ENCODE measurements at places on chromosomes 11 and 22.

GRCh38 chr11:46553814-46554212 is 40.0 kb downstream of the AMBRA1 start:
- no peak for DNase-seq

GRCh38 chr11:96116376-96116775 is 192.5 kb upstream of the MTMR2 start:
- DNase-seq = no peak

DNA sequence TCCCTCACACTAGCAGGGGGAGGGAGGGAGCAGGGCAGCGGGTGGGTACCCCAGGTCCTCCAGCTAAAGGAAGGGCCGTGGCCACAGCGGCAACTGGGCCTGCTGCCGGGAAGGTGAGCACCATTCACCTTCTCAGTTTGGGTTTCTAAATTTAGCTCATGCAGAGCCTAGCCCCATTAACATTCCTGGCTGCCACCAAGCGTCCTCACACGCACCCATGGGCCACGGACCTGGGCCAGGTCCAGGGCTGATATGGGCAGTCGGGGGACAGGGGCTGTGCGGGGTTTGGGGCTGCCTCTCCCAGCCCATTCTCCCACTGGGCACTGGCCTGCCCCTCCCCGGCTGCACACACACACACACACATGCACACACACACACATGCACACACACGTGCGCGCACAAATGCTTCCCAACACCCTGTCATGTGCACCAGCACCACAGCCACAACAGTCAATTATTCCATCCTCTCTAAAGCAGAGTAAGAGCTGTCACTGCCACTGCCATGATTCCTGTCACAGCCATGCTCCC is 28.7 kb downstream of the SYT7 start:
- DNase-seq = no peak

- peak; percentile 56 for DNase-seq
Observed at GRCh38 chr11:79092791-79093353, 348.0 kb downstream of the TENM4 start.

GRCh38 chr22:17890892-17891291 is 116.6 kb upstream of the BID start:
- DNase-seq = no peak

GRCh38 chr11:75028724-75029123 is 40.0 kb downstream of the NEU3 start:
- no peak for DNase-seq

DNA sequence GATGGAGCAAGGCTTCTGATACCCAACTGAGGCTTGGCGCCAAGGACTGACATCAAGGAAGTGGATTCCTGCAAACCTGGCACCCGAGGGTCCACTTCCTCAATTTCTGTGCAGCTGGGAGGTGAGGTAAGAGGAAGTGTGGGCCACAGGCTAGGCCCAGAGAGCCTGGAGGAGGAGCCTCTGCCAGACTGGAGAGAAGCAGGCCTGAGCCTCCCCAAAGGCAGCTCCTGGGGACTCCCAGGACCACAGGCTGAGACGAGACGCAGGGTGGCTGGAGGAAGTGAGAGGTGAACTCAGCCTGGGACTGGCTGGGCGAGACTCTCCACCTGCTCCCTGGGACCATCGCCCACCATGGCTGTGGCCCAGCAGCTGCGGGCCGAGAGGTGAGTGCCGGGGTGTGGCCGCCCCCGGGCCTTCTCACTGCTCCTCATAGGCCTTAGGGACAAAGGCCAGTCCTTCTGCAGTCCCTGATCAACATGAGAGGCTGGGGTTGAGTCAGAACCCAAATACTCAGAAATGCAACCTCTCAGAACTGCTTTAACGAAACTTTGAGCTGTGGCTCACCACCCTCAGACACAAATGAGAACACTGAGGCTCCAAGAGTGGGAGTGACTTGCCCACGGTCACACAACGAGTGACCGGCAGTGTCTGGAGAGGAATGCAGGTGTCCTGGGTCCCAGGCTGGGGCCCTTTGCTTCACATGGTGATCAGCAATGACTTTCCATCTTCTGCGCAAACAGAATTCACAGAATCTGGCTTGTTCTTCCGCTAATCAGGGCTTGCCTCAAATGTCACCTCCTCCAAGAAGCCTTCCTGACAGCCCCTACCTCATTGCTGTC is at the start of gene NCF4:
TSS of gene NCF4 (plus strand) at position 186 of the 839 bp plus-strand sequence. CDS start at position 352, 166 bp downstream.
- peak; percentile 21 for DNase-seq

- DNase-seq = no peak
Observed at GRCh38 chr22:33896575-33897447, 23.5 kb downstream of the LARGE1 start.

- DNase-seq = peak; percentile 77
Observed at GRCh38 chr22:20238536-20238900, 29.6 kb downstream of the RTN4R start.

- DNase-seq = no peak
Observed at GRCh38 chr11:65539744-65540289, 14.9 kb downstream of the SCYL1 start.

DNA sequence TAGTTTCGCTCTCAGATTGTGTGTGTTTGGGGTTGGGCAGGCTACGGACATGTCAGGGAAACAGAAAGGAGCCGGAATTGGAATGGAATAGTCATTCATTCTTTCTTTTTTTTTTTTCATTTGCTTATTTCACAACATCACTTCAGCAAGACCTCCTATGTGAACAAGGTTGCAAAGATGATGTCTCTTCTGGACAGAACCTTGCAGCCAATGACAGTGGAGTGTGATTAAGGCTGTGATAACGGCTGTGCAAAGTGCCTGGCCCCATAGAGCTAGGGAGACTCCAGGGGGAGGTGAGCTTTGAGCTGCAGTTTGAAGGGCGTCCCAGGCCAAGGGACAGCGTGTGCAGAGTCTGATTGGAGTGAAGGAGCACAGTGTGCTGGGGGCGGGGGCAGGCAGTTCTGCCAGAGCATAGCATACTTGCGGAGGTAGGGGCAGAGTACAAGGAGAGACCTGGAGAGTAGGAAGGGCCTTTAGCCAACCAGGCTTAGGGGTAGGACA is 3.4 kb downstream of the TIGD3 start:
- DNase-seq = no peak

DNA sequence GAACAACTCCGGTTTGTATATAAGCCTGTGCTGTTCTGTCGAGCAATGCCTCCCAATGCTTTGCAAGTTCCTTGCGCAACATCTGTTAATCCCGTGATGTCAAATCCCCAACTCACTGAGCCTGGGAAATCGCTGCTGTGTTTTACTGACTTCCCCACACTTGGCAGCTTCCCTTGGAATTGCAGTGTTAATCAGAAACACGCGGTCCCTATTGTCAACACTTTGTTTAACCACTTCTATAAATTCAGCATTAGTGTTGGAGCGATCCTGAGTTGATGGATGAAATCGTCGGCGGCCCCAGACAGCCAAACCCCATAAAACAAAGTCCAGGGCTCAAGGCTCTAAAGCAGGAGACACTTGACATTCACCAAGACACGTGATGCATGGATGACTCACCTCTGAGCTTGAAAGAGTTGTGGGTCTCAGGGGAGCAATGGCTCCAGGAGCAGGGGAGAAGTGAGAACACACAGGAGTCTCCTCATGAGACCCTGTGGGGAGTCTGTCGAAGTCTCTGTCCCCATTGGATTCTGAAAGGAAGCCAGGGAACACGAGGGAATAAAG is 555.3 kb downstream of the MIAT start:
- DNase-seq = peak; percentile 96

DNA sequence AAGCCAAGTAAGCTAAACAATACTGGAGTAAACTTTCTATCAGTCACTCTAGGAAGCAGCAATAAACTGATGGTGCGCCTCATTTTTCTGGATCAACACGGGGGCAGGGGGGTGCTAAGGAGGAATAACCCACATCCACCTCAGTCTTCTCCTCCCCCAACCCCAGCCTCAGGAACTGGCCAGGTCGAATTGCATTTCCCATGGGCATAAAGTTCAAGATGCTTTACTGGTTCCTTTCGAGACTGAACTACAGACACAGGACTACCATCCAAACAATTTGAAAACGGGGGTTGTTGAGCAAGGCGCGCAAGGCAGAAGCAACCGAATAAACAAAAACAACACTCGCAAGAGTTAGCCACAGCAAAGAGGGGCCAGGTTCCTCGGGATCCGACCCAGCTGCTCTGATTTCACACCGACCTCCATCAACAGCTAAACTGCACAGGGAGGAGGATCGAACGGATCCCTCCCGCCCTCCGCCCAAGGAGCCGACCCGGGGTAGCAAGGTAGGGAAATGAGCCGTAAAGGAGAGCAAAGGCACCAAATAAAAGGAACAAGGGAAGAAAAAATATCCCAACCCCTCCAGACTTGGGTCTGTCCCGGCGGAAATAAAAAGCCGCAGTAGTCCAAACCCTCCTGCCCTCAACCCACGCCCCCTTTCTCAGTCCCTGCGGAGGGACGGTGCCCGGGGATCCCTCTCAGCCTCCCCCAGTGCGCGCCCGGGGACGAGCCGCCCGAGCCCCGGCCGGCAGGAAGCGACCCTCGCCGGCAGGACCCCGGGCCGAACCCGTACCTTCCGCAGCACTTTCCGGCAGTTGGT is 801 bp downstream of the SESN3 start:
- DNase-seq = peak; percentile 77

DNA sequence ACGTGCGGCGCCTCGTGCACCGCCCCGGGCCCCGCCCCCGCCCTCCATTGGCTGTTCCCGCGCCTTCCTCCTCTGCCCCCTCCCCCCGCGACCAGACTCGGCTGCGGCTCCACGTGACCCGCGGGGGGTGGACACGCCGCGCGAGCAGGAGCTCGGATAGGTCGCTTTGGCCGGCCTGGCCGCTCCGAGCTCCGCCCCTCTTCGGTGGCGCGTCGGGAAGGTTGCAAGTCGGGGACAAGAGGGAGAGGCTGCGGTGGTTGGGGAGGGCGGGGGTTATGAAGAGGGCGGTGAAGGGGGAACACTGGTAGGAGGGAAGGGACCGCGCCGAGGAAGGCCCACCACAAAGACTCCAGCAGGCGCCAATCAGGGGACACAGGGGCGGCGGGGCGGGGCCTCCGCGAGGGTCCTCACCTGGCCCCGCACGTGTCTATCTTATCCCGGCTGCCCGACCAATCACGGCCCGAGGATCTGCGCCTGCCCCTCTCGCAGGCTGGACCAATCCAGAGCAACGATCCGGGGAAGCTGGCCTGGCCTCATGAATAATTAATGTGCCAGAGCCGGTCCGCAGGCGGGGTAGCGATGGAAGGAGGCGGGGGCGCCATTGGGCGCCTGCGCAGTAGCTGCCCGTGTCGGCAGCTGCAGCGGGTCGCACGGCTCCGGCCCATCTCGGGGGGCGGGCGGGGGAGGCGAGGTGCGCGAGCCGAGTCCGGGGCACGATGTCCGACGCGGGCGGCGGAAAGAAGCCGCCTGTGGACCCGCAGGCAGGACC is at the start of gene TEF:
TSS of gene TEF (plus strand) at position 614 of the 769 bp plus-strand sequence. CDS start at position 717, 103 bp downstream.
- peak; percentile 99 for DNase-seq

GRCh38 chr11:9752091-9752490 is 88.2 kb downstream of the SWAP70 start:
- no peak for DNase-seq

- DNase-seq = no peak
Observed at GRCh38 chr11:40338739-40339138, 1120.7 kb downstream of the LRRC4C start.

DNA sequence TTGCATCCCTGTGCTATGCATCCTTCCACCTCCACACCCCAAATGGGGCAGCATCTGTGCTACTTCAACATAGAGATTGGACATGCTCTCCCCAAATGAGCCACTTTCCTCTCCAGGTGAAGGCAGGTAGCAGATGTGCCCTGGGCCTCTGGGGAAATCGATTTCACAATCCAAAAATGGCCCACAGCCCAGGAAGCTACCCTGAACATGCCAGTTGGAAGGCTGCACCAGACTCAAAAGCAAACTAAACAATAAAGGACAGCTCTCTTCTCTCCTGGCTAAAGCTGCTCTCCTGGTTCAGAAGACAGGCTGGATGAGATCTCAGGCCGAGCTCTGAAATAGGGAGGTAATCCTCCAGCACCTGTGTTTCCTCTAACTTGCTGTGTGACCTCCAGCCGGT is 19.7 kb downstream of the ISX start:
- no peak for DNase-seq

- peak; percentile 88 for DNase-seq
Observed at GRCh38 chr11:105489446-105489845, 120.4 kb upstream of the GRIA4 start.

DNA sequence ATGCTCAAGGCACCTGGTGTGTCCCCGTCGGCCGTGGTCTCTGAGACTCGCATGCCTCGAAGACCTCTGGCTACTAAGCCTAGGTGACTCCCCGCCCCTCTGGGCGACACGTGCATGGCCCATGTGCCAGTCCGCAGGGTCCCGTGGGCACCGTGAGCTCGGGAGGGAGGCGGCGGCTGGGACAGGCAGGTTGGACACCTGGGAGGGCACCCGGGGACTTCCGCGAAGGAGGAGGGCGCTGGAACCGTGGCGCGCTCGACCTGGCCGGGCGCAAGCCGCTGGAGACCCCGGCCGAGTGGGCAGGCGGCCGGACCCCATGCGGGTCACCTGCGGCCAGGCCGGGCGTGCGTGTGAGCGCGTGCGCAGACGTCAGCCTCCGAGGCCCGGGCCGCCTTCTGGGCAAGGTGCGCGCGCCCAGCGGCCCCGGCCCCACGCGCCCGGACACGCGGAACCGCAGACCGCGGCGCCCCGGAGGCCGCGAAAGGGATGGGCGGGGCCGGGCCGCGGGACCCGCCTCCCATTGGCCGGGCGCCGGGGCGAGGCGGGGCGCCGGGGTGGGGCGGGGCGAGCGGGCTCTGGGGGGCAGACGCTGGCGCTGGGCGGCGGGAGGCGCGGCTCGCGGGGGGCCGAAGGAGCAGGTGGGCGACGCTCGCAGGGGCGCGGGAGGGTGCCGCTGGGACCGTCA is 579 bp upstream of the RASD2 start:
- DNase-seq = peak; percentile 68

- DNase-seq = peak; percentile 92
Observed at GRCh38 chr22:42743501-42743991, 22.9 kb upstream of the A4GALT start.

- DNase-seq = no peak
Observed at GRCh38 chr11:45737056-45737455, 67.9 kb upstream of the SLC35C1 start.

- no peak for DNase-seq
Observed at GRCh38 chr11:110761991-110762390, 49.8 kb upstream of the ARHGAP20 start.

GRCh38 chr11:126194121-126194543 is 17.3 kb downstream of the RPUSD4 start:
- DNase-seq = peak; percentile 84

DNA sequence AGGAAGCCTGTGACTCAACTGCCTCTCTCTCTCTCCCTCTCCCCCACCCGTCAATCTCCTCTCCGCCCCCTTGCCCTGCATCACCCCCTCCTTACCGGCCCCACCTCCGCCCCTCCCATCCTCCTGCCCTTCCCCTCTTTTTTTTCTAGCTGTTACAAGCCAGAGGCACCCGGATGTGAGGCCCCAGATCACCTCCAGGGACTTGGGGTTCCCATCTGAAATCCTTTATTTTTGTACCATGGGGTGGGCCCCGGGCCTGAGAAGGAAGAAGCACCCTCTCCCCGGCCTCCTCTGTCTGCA is 10.8 kb downstream of the KCTD17 start:
- no peak for DNase-seq

GRCh38 chr11:47179655-47179991 is 2.9 kb upstream of the ARFGAP2 start:
- peak; percentile 46 for DNase-seq
